ENCODE measurements at places on chromosomes 12 and 14.

GRCh38 chr14:72932893-72933292, 6.6 kb downstream of the DCAF4 start:
- DNase-seq, result no peak

DNA sequence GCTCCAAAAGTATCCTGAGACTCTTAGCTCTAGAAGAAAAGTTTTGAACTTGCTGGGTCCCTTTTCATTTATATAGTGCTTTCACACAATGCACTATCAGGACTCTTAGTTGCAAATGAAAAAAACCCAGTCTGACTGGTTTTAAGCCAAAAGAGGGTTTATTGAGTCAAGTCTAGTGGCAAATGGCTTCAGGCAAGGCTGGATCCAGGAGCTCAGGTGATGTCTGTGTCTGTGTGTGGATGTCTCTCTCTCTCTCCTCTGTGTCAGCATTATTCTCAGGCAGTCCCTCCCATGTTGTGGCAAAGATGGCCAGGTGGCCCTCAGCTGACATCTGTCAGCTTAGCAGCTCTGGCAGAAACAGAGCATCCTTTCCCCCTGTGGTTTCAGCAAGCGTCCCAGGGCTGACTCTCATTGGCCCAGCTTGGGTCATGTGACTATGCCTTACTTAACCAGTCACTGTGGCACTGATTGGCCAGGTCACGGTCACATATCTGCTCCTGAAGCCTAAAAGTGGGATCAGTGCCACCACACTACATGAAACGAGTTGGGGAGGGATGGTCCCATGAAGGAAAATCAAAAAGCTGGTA, 6.2 kb downstream of the TMEM120B start:
- no peak for DNase-seq

- DNase-seq, result no peak
Measured at GRCh38 chr14:103861413-103862392, 14.3 kb upstream of the PPP1R13B start.

DNA sequence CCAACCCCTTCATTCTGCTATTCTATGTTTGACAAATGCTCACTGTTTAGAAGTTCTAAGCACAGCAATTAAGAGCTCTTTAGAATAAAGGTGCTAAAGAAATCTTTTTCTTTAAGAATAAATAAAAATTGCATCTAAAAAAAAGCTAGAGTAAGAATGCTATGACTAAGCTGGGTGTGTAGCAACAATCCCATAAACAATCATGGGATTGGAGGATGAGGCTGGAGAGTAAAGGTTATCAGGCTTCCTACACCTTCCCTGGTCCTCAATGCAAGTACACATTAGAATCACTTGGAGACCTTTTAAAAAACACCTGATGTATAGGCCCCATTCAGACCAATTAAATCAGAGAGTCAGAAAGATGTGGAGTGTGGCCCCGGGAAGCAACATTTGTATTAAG, 88.3 kb downstream of the CIT start:
- no peak for DNase-seq

- no peak for DNase-seq
Measured at GRCh38 chr12:106790020-106790419, 15.5 kb downstream of the RIC8B start.

- no peak for DNase-seq
Measured at GRCh38 chr14:56686416-56686815, 106.8 kb downstream of the TMEM260 start.

DNA sequence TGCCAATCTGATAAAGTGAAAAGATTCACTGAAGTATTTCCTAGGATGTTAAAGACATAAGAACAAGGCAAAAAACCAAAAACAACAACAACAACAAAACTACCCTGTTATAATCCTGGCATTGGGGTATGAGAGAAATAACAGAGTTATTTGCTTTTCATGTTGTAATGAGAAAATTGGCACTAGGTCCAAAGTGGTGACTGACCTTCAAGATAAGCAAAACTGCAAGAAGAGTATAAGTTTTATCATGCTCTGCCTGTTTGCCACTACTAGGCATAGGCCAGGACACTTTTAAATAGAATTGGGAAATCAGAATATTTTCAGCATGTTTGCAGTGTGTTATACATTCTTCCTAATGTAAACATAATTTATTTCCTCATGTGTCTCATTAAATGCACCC, 140.1 kb upstream of the CPM start:
- DNase-seq, result no peak

DNA sequence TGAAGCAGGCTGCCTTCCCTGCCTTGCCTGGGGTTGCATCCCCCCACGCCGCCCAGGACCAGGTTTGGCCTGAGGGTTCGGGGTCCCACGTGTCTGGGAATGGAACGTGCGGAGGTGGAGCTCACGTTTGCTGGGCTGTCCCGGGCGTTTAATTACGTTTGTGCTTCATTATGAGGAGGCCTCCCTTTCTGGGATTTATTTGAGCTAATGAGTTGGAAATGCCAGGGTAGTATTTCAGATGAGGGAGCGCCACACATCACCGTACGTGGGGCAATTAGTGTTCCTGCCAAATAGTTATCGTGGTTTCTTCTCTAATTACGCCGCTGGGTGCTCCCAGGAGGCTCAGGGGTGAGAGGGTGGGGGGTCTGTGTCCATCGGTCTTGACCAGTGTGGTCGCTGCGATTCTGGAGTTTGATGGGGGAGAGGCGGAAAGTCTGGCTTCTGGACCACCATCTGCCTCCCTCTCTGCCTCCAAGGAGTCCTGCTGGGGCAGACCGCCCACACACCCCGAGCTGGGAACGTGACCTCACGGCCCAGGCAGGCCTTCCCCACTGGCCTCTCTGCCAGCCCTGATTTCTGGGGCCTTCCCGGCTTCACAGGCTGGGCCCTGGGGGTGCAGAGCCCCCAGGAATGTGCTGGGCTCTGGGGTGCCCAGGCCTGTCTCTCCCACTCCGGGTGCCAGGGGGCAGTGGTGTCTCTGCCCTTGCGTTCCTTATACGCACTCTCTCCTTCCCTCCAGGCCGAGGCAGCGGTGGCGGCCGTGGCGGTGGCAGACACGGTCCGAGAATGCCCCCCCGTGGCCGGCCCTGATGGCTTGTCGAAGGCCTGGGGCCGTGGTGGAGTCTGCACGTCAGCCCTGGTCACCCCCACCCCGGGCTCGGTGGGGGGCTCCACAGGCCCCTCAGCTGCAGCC, 18.9 kb downstream of the KIF26A start:
- no peak for DNase-seq

DNA sequence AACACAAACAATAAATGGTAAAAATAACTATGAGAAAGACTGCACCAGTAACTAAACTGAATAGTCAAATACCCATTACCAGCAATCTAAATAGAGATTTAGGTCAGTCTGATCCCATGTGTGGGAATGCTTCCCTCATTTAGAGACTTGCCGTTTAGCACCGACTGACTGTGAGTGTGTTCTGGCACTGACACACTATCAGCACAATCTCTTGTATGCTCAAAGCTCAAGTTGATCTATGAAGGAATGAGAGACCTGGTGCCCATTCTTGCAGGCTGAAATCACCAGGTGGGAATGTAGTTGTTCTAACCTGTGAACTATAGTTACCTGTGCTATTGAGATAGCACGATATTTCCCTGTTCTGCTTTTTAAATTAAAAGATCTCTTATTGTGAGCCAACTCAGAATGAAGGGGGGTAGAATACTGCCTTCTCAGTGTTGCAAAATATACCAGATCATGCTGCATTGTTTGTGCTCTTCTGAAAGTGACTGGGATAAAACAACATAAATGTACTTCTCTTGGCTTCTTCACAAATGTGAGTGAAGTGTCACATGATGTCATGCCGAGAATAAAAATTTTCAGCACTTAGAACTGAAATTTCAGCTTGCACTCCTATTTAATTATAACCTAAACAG, 99.6 kb downstream of the LIN7A start:
- DNase-seq, result no peak

DNA sequence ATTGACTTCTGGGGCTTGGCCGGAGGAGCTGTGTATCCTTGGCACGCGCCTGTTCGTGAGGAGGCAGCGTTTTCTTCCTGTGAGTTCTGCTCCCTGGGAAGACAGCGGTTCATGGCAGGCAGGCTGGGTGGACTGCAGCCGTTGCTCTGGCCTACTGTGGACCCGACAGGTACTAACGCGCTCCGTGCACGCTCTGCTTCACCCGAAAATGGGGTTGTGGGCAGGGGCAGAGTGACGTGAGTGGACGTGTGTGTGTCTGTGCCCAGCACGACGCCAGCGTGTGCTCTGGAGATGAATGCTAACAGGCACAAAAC, 179.1 kb downstream of the KIF26A start:
- no peak for DNase-seq

- no peak for DNase-seq
Measured at GRCh38 chr14:93042968-93043940, 72.5 kb downstream of the ITPK1 start.

DNA sequence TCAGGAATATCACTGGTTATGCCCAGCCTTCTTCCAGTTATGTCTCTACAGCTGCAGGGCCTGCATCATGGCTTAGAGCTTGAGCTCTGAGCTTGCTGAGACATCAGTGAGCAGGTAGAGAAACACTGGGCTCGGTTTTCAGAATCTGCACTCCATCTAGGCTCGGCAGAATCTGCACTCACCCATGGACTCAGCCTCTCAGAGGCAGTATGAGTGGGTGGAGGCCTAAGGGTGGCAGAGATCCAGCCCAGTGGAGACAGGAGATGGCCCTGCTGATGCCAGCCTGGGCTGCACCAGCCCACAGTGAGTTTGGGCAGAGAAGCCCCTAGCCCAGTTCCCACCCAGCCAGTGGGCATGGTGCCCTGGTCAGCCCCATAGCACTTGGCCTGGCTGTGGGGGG, 12.8 kb downstream of the KRT80 start:
- no peak for DNase-seq
